Activated CD4-positive, alpha-beta T cell treated with anti-CD3 and anti-CD28 coated beads, Interleukin-2, amount 10 ng/mL, durations not matched to agents 24 days and 14 days (primary cell): ENCODE measurements at places on chromosomes 11 and 22. TPM values are rescaled to one million over a fixed set of nuclear protein-coding genes. Genes with fewer than 3 reads are reported as not detected.

OR8G5 gene
- not detected in 2 replicates for total RNA-seq

ZNF214 gene
- not detected in 2 replicates for total RNA-seq

VWCE gene
- total RNA-seq: 10.6 and 12.4 TPM in 2 replicates

CTSD gene
- total RNA-seq: 59.8 and 66.1 TPM in 2 replicates

APOBEC3A gene
- not detected in 2 replicates for total RNA-seq

KCNQ1 gene
- 6.4 TPM in 2 replicates for total RNA-seq

CEP126 gene
- total RNA-seq: 0.72 and 0.90 TPM in 2 replicates

PDE3B gene
- total RNA-seq: 49.3 and 52.8 TPM in 2 replicates

SLC35F2 gene
- 31.9 and 35.1 TPM in 2 replicates for total RNA-seq

LAYN gene
- 6.4 and 6.7 TPM in 2 replicates for total RNA-seq

OR8K5 gene
- not detected in 2 replicates for total RNA-seq

CHRM1 gene
- total RNA-seq: not detected in 2 replicates

GNB1L gene
- total RNA-seq: 21.1 and 21.4 TPM in 2 replicates

INPP5J gene
- total RNA-seq: 0.07 and 0.26 TPM in 2 replicates

TRPC6 gene
- total RNA-seq: not detected in 2 replicates

MRGPRE gene
- total RNA-seq: not detected in 2 replicates

MUC2 gene
- total RNA-seq: not detected in 2 replicates

LARGE1 gene
- 0.47 TPM in 1 of 2 replicates, not detected in the other for total RNA-seq

ADM2 gene
- total RNA-seq: 3.0 and 3.2 TPM in 2 replicates

LMO2 gene
- not detected in 2 replicates for total RNA-seq

EFCAB6 gene
- total RNA-seq: 0.23 TPM in 1 of 2 replicates, not detected in the other

DEPDC5 gene
- total RNA-seq: 37.9 and 40.6 TPM in 2 replicates

SMIM35 gene
- total RNA-seq: 0.14 and 0.28 TPM in 2 replicates

PKNOX2 gene
- total RNA-seq: not detected in 2 replicates

FGF3 gene
- not detected in 2 replicates for total RNA-seq

TUBA8 gene
- total RNA-seq: 1.2 and 1.7 TPM in 2 replicates

CALCB gene
- total RNA-seq: 0.58 and 0.99 TPM in 2 replicates

OR51I1 gene
- not detected in 2 replicates for total RNA-seq

C22orf31 gene
- not detected in 2 replicates for total RNA-seq

OR52H1 gene
- total RNA-seq: not detected in 2 replicates

CHST1 gene
- total RNA-seq: 0.28 and 0.36 TPM in 2 replicates

ACTN3 gene
- total RNA-seq: 0.07 TPM in 2 replicates

CLCF1 gene
- 0.63 and 0.66 TPM in 2 replicates for total RNA-seq

OTOG gene
- total RNA-seq: not detected in 2 replicates

BTBD18 gene
- not detected in 2 replicates for total RNA-seq
